NCI-H748 treated with DMSO at 0.1 percent for 48 hours (cell line): ENCODE measurements at places on chromosomes 7 and 10.

DNA sequence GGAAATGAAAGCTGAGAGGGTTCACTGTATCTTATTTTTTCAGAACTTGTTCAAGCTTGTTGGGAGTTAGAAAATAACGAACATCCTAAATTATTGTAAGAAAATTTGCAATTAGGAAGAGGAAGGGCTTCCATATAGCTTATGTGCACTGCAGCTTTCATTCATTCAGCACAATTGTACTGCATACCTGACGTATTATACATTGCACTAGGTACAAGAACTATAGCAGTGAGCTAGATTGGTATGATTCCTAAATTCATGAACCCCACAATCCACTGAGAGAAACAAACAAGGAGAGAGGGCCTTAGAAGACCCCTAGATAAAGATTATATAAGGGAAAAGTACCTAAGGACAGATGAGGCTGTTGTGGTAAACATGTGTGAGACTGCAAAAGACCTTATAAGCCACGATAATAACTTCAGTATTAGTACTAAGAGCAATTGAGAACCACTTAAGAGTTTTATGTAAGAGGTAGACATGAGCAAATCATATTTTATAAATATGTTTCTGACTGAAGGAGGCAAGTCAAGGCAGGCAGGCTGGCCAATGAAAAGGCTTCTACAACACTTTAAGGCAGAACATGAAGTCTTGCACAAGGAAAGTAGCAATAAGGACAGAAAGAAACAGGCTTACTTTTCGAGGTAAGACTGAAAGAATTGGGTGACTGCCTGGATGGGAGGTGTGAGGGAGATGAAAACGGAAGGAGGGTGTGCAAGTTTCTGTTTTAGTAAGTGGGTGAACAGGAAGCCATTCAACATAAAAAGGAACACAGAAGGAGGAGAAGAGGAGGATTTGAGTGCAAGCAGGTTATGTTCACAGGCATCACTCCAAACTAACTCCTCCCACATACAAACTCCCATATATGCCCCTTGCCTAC, 77.9 kb upstream of the LRRN3 start:
- DNase-seq: no peak

- no peak for DNase-seq
Measured at GRCh38 chr10:132104471-132105301, 38.9 kb downstream of the JAKMIP3 start.

GRCh38 chr10:61897671-61898434, 3.6 kb upstream of the ARID5B start:
- no peak for DNase-seq

DNA sequence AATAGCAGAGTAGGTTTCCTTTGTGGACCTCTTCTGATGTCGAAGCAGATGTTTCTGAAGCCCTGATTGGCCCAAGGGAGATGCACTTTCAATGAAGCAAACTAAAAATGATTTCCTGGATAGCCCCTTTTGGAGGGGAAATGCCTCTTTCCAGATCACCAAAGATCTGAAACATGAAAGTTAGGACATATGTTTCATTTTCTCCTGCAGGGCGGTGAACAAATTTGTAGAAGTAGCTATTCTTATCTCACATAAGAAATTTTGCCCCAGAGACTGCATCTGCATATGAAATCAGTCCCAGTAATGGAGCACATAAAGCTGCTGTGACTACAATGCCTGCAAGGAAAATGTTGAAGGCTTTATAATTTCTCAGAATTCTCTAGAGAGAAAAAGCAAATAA, 56.0 kb downstream of the THSD7A start:
- no peak for DNase-seq

GRCh38 chr10:118626953-118627352, 31.5 kb upstream of the PRLHR start:
- no peak for DNase-seq

DNA sequence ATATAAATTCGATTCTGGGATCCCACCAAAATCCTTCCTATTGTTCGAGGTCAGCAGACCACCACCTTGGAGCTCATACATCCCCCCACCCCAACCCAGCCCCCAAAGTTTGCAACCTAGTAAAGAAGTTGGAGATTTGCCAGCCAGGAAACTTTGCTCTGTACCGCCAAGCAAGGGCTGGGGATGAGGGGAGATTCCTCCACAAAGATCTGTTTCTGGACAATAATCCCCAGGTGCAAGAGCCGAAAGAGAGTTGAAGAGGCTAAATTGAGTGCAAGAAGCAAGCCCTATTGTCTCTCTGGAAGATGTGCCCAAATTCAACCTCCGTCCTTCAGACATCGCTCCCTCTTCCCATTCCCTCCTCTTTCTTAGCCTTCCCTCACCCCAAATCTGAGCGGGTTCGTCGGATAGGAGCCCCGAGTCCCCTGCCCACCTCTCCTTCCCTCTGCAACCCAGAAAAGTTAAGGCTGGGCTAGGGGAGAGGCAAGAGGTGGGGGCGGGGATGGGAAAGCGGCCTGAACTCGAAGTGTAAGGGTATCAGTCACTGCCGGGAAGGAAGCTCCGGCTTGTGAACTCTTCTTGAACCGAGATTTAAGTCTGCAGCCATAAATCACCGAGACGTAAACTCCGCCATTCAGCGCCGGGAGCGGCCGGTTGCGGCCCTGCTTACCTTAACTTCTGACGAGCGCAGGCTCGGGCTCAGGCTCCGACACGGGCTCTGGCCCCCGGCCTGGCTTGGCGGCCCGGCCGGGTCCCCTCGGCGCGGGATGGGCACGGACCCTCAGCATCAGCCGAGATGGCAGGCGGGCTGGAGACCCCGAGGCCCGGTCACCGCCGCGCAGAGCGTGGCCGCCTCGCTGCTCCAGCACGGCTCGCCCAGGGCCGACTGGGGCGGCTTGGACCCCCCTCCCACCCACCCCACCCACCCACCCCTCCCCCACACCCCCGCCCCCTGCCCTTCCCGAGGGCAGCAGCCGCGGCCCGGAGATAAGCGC, 10.8 kb upstream of the HOXA2 start:
- DNase-seq: no peak

DNA sequence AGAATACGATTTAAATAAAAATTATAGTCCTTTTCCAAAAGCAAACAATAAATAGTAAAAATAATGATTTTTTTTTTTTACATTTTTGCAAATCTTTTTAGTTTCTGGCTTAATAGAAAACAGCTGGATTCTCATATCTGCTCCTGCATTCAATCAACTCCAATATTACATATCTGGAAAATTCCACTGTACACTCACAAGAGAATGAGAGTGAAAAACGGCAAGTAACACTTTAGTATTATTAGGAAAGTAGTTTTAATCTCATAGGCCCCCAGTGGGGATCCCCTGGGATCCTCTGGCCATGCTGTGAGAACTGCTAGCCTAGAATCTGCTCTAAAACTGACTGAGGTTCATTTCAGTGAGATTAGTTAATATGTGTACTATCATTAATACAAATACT, 128.6 kb upstream of the LRRN3 start:
- no peak for DNase-seq

GRCh38 chr7:27151341-27151930, 947 bp downstream of the HOXA3 start:
- DNase-seq: no peak

GRCh38 chr10:132865171-132865631, 77.2 kb downstream of the CFAP46 start:
- DNase-seq: no peak

GRCh38 chr10:76051007-76051936, 619.8 kb downstream of the LRMDA start:
- DNase-seq: no peak

GRCh38 chr10:122033224-122033926, 44.4 kb downstream of the TACC2 start:
- DNase-seq: no peak

DNA sequence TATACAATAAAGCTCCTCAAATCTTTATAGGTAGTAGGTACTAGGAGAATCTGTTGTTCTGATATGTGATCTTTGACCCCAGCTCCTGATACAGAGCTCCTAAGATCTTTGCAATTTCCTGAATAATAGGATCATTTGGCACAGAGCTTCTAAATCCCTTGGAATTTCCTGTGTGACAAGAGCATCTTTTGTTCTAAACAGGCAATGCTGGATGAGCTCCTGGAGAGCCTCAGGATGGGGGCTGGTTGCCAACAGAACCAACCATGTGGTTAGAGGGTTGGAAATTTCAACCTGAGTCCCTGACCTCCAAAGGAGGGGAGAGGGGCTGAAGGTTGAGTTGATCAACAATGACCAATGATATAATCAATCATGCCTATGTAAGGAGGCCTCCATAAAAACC, 629.0 kb downstream of the CCSER2 start:
- DNase-seq: no peak

DNA sequence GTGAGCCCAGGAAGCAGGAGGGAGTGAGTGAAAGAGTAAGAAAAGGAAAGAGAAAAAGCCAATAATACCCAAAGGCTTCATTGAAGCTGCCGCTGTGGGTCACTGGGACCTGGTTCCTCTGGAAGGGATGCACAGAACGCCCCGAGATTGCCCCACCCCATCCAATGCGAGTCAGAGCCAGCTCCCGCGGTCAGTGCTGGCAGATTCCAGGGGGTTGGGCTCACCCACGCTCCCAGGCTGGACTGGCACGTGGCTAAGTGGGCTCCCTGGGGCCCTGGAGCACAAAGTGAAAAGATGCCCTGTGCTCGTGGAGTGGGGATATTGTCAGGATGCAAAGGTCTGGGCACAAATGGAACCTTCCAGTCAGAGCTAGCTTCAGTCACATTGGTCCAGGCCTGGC, 117.0 kb downstream of the OAT start:
- DNase-seq: no peak

DNA sequence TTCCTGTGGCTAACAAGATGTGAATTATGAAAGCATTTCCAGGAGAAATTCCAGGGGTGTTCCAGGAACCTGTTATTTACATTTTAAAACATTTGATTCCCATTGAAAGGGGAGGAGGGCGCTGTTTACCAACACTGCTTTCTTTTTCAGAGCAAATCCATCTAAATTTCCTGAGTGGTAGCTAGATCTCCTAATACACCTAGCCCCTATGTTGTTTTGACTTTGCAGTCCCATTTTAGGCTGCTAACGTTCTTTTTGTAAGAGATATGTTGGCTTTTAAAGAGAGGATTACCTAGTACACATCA, 130.8 kb downstream of the TCF7L2 start:
- DNase-seq: no peak

DNA sequence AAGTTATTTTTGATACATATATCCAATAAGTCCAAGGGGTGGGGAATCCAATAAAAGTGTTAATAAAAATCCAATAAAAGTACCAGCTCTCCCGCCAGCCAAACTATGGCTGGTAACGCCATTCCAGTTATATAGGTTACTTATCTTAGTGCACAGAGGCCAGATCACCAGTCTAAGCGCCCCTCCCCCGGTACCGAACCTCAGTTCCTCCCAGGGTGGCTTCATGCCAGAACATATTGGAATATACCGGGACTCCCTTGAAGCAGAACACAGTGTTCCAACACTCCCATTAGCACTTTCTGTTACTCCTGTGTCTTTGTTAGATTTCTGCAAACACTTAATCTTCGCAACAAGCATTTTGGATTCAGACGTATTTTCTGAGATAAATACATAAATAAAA, 7.5 kb downstream of the FBH1 start:
- DNase-seq: no peak
